Spinal cord (tissue), 10 donors: ENCODE measurements at places on chromosomes 4 and X. TPM values are rescaled to one million over a fixed set of nuclear protein-coding genes. Genes with fewer than 3 reads are reported as not detected.
A peak's percentile ranks its signal among the peaks of the same experiment; 100 is the strongest.

- H3K36me3 ChIP-seq = peaks cover 20% of the 10 kb centered on the region
- peak overlapping the region; percentile 2 for H3K27ac ChIP-seq
- no peak for DNase-seq
- H3K27me3 ChIP-seq = no peaks in the 10 kb centered on the region
Observed at GRCh38 chr4:139367421-139368090, 65.3 kb upstream of the NDUFC1 start.

HMGB3 gene
- polyA plus RNA-seq = 128 TPM

GRCh38 chr4:87069037-87069742, 134.4 kb downstream of the AFF1 start:
- no peak overlapping the region for H3K27ac ChIP-seq
- no peak for DNase-seq

DNA sequence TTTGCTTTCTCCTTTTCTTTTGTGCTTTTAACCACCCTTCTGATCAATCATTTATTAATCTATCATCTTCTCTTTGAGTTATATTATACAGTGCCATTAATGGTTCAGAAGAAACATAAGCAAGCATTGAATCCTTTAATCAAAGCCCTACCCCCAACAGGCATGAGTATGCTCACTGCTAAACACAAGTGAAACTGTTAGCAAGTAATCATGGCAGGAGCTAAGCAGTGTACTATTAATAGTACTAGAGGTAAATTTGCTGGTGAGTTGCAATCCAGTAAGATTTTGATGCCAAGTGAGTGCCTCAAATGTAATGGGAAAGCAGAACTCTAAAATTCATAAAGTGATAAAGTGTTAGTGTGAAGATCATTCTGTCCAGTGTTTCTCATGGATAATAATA, 57.2 kb downstream of the FNIP2 start:
- no peak overlapping the region for H3K27ac ChIP-seq
- no peaks in the 10 kb centered on the region for H3K27me3 ChIP-seq
- no peaks in the 10 kb centered on the region for H3K36me3 ChIP-seq
- no peak for DNase-seq
- peaks cover 4% of the 10 kb centered on the region for H3K4me1 ChIP-seq
- no peak overlapping the region for H3K4me3 ChIP-seq

GRCh38 chrX:40366661-40367060, 214.1 kb upstream of the ATP6AP2 start:
- H3K27ac ChIP-seq = no peak overlapping the region
- no peak overlapping the region for H3K4me3 ChIP-seq
- no peaks in the 10 kb centered on the region for H3K36me3 ChIP-seq
- no peaks in the 10 kb centered on the region for H3K4me1 ChIP-seq

DNA sequence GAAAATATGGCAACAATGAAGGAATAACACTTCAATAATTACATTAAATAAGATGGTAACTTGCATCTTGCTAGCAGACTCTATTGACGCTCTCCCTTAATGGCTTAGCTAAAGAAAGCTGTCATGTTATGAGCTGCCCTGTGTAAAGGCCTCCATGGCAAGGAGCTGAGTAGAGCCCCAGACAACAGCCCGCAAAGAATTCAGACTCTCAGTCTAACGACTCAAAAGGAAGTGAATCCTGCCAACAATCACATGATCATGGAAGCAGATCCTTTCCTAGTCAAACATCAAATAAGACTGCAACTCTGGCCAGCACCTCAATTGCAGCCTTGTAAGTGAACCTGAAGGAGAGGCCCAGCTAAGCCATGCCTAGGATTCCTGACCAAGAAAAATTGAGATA, 157.6 kb downstream of the MAB21L2 start:
- H3K36me3 ChIP-seq = no peaks in the 10 kb centered on the region
- no peak for DNase-seq
- H3K4me3 ChIP-seq = no peak overlapping the region
- no peaks in the 10 kb centered on the region for H3K27me3 ChIP-seq
- no peak overlapping the region for H3K27ac ChIP-seq

GRCh38 chr4:156790866-156791265, 180.7 kb downstream of the PDGFC start:
- DNase-seq = peak; percentile 65
- H3K4me3 ChIP-seq = no peak overlapping the region
- no peak overlapping the region for H3K27ac ChIP-seq
- no peaks in the 10 kb centered on the region for H3K36me3 ChIP-seq

FRAS1 gene
- polyA plus RNA-seq = 7.5 TPM

MAGEA10 gene
- not detected for polyA plus RNA-seq

GRCh38 chr4:146522869-146523205, 1.1 kb upstream of the SLC10A7 start:
- no peaks in the 10 kb centered on the region for H3K27me3 ChIP-seq
- peak overlapping the region; percentile 99 for H3K4me3 ChIP-seq
- DNase-seq = no peak

GRCh38 chrX:38985375-38985774, 184.1 kb downstream of the MID1IP1 start:
- no peak overlapping the region for H3K4me3 ChIP-seq
- peaks cover 6% of the 10 kb centered on the region for H3K27me3 ChIP-seq
- DNase-seq = no peak
- H3K27ac ChIP-seq = no peak overlapping the region
- no peaks in the 10 kb centered on the region for H3K36me3 ChIP-seq

DNA sequence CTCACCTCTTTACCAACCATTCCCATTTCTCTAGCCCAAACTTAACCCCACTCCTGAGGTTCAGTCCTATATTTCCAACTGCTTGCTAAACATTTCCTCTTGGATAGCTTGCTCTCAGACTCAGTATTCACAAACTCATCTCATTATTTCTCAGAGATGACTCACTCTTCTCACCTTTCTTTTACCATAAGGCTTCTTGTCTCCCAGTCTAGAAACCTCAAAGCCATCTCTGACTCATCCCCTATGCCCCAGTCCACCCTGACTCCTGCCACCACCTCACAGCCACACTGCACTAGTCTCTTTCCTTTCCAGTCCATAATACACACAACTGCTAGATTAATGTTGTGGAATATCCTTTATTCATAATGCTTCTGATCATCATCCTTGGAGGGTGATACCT, 4.8 kb downstream of the FRMPD3 start:
- H3K27me3 ChIP-seq = peaks cover 24% of the 10 kb centered on the region
- H3K4me3 ChIP-seq = no peak overlapping the region
- DNase-seq = no peak
- no peak overlapping the region for H3K27ac ChIP-seq
- peaks cover 24% of the 10 kb centered on the region for H3K4me1 ChIP-seq

- no peak overlapping the region for H3K4me3 ChIP-seq
- DNase-seq = no peak
- H3K27ac ChIP-seq = no peak overlapping the region
- no peaks in the 10 kb centered on the region for H3K36me3 ChIP-seq
- no peaks in the 10 kb centered on the region for H3K27me3 ChIP-seq
Observed at GRCh38 chr4:4981827-4982226, 37.4 kb downstream of the CYTL1 start.

DNA sequence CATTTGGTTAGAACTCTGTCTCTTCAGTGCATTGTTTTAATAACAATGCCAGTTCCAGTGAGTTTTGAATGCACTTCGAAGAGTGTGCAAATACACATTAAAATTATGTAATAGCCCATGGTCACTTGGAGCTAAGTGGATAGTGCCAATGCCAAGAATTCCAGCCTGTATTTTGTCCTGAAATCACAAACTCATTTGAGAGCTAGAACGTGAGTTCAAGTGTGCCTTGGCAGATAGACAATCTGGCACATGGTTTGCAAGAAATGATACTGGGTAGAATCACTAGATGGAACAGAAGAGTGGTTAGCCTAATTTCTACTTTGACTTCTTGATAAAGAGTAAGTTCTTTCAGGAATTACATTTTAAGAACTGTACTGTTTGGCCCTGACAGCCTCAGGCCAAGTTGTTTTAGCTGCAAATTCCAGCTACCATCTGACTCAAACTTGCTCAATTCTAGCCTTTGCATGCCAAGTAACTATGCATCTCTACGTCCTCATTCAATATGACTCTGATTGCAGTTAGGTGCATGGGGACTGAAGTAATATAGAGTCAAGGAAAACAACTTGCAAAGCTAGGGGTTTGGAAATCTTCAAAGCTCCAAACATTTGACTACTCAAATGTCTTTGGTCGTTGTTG, 131.9 kb upstream of the SMIM31 start:
- no peaks in the 10 kb centered on the region for H3K36me3 ChIP-seq
- DNase-seq = no peak
- no peak overlapping the region for H3K27ac ChIP-seq
- H3K4me3 ChIP-seq = no peak overlapping the region

- H3K27me3 ChIP-seq = no peaks in the 10 kb centered on the region
- no peaks in the 10 kb centered on the region for H3K36me3 ChIP-seq
- no peaks in the 10 kb centered on the region for H3K4me1 ChIP-seq
Observed at GRCh38 chrX:8520178-8520577, 55.5 kb downstream of the VCX3B start.

SLC4A4 gene
- polyA plus RNA-seq = 67.2 TPM

DNA sequence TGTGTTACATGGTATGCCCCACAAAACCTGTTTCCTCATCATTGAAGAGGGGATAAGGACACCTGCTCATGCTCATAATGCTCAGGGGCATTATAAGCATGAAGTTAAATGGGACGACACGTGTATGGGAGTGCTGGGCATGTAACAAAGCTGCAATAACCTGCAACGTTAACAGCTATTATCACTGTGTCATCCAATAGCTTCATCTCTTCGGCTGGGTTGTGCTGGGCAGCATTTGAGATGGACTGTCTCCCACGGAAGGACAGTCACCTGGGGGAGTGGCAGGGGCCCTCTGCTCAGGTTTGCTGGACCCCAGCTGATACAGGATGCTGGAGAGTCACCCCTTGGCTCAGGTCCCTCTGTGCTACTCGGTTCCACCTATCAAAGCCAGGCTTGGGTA, 94.5 kb downstream of the NSUN7 start:
- H3K4me1 ChIP-seq = peaks cover 44% of the 10 kb centered on the region
- H3K4me3 ChIP-seq = no peak overlapping the region

DNA sequence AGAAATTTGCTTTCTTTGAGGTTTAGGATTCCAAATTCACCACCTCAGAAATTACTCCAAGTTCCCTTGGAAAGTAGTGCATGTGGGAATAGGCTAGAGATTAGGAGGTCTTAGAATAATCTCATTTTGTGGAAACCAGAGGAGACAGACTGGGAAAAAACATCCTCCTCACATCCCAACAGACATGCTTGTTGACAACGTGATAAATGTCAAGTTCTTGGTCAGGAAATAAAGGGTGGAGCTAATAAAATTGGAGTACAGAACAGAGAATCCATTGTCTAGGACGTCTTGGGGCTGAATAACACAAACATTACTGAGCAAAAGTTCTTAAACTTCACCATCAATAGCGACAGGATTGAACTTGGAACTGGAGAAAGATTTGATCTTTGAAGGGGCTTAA, 233.4 kb downstream of the PABPC4L start:
- H3K27me3 ChIP-seq = no peaks in the 10 kb centered on the region
- no peak overlapping the region for H3K27ac ChIP-seq
- H3K4me1 ChIP-seq = no peaks in the 10 kb centered on the region
- no peaks in the 10 kb centered on the region for H3K36me3 ChIP-seq

COX18 gene
- 17.4 TPM for polyA plus RNA-seq

DNA sequence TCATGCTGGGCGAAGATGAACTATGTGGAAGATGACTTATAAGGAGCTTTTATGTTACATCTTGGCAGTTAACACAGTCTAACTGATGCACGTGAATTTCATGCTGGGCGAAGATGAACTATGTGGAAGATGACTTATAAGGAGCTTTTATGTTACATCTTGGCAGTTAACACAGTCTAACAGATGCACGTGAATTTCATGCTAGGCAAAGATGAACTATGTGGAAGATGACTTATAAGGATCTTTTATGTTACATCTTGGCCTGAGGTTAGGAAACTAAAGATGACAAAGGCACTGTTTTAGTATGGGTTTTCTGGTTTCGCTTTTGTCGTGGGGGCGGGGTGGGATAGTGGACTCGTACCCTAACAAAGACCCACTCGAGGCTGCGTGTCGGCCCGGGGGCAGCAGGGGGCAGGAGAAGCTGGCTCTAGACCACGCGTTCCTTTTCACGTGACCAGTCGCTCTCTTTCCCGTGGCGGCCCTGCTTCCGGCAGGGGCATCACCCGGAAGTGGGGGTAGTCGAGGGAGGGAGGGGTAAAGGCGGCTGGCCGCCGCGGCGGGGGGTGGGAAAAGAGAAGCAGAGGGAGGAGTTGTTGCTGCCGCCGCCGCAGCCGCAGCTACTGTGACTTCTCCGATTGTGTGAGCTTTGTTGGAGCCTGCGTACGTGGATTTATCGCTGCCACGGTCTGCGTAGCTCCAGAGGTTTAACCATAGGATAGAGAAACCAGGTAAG, at the start of gene ATP7A:
TSS of gene ATP7A (plus strand) at position 586 of the 733 bp plus-strand sequence. CDS start 60,949 bp downstream, outside the sequence.
- peak within 1 kb of the TSS; percentile 61 for H3K4me3 ChIP-seq
- H3K27ac ChIP-seq = peak within 1 kb of the TSS; percentile 73
- H3K4me1 ChIP-seq = peaks cover 4% of the 10 kb centered on the region

DCAF8L2 gene
- polyA plus RNA-seq = not detected

DNA sequence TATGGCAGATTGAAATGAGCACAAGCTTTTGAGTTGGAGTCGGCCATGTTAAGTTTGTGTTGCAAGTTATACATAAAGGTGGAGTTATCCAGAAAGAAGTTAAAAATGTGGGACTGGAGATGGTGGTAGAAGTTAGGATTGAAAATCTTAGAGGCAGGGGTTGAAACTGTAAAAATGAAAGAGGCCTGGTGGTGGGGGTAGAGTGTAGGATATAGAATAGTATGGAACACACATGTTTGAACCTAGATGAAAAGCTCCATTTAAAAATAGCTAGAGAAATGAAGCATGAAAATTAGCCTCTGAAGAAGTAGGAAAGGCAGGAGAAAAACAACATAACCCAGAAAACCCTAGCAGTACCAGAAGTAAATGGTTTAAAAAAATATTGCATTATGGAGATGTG, 131.8 kb upstream of the ENPEP start:
- H3K27ac ChIP-seq = no peak overlapping the region
- no peaks in the 10 kb centered on the region for H3K4me1 ChIP-seq
- DNase-seq = no peak
- H3K4me3 ChIP-seq = no peak overlapping the region
- H3K36me3 ChIP-seq = no peaks in the 10 kb centered on the region

DNA sequence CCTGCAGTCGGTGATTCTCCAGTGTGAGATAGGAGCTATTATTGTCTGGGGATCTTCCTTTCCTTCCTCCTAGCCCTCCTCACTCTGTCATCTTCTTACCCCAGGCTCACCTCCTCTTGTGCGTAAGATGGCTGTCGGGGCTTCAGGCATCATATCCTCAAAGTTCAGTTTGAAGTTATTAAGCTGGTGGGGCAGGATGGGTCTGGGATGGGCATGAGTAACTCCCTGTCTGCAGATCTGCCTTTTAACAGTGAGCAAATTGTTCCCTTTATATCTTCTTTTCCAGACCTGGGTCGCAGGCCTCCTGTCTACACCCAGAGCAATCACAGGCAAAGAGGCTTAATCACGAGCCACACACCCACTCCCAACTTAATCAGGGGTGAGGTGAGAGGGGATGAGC, 900 bp upstream of the MTMR1 start:
- no peaks in the 10 kb centered on the region for H3K4me1 ChIP-seq
- H3K4me3 ChIP-seq = peak overlapping the region; percentile 53
- H3K36me3 ChIP-seq = no peaks in the 10 kb centered on the region
- H3K27me3 ChIP-seq = no peaks in the 10 kb centered on the region
- no peak overlapping the region for H3K27ac ChIP-seq
